GDM1 (cell line): ENCODE measurements at places on chromosomes 6 and 20.

GRCh38 chr6:2920671-2921112 lies 17.6 kb upstream of the SERPINB9 start:
- no peak for DNase-seq

- no peak for DNase-seq
These were observed 141.6 kb upstream of the TSHZ2 start for GRCh38 chr20:52830598-52830997.

DNA sequence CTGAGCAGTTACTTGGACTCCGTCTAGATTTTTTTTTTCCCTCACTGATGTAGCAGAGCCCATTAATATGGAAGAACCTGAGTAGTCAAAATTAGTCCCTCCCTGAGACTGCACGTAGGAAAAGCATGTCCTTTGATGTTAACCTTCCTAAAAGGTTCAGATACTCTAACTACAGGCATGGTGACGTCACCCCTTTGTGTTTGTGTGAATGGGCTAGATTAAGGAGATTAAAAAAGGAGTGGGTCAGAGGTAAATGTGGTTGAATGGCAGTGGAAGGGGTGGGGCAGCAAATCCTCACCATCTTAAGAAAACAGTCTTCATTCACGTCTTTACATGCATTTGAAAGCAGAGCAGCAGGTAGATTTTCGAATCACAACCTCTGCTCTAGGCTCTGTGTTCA lies 521.1 kb downstream of the TFAP2B start:
- no peak for DNase-seq

DNA sequence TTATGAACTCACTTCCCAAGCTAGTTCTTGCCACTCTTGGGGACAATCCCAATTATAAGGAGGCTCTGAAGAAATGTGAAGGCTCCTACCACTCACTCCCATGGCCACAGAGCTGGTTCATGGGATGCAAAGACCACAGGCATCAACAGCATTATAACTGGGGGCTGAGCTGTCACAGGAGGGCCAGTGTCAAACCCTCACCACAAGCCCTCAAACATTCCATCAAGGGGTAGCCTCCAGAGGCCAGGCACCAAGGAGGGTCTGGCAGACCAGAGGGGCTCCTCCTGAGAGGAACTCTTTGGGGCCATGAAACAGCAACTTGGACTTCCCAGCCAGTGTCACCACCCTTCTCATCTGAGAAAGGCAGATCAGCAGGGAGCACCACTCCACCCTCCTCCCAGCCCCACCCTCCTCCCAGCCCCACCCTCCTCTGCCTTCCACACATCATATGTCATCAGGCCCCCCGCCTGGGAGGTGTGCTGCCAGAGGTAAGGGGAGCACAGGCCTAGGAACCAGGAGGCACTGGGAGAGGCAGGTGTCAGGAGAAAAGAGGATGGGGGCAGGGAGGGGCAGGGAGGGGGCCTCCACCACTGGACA lies 1.2 kb upstream of the TSPO2 start:
- DNase-seq: no peak

- DNase-seq: no peak
These were observed 98.9 kb downstream of the FAM120B start for GRCh38 chr6:170405311-170405975.

DNA sequence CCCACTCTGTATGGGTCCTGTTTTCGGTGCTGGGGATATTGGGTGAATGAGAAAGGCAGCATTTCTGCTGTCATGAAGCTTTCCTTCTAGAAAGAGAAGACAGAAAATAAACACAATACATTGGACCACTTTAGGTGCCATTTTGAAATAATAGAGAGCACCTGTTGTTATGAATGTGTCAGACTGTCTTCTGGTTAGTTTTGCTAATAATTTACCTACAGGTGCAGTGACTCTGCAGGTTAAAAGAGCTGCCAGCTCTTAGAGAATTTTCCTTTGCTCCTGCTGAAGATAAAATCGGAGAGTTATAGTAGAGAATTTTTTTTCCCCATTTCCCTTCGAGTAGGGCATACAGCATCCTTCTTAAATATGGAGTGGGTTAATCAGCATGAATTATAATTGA lies 21.9 kb upstream of the GCLC start:
- no peak for DNase-seq

DNA sequence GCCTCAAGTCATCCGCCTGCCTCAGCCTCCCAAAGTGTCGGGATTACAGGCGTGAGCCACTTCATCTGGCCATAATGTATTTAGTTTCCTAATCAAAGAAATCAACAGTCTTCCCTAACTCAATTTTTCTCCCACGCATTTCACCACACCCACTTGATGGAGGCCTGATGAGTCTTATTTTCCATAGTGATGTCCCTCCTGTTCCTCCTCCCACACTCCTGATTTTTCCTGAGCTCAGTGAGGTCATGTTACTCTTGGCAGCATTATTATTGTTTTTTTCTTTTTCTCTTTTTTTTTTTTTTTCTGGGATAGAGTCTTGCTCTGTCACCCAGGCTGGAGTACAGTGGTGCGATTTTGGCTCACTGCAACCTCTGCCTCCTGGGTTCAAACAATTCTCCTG lies 8.9 kb downstream of the ABRACL start:
- no peak for DNase-seq

DNA sequence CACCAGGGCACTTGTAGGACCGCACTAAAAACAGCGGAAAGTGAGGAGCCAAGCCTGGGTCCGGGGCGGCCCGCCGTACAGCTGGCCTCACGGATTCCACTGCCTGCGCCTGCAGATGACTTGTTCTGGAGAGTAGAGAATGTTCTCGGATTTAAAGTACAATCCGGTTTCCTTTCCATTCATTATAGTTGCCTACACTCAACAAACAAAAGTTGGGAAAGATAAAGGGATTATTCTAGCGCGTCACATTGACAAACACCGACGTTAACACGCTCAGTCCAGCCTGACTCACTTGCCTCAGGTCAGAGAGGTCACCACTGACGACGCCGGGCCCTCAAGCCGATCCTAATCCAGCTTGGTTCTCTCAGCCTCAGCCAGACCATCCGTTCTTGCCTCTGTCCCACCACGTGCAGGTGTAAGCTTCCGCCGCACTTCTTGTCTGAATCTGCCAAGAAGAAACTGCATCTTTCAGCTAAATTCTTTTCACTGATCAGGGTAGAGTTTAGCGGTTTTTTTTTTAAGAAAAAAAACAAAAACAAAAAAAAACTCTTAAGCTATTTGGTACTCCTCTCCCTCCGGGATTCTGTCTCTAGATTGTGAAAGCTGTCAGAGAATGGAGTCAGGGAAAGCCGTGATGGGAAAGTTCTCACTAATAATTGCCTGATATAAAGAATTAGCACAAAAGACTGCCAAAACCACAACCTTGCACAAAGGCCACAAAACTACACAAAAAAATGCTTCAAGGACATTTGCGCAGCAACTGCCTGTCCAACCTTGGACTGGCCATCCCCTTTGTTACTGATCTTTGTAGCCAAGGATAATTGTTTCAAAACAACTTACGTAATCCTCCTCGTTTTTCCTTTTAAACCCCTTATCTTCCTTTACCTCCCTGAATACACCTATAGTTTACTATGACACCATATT lies 1.1 kb upstream of the PHF10 start:
- no peak for DNase-seq

GRCh38 chr6:80095600-80095999 lies 10.9 kb upstream of the BCKDHB start:
- no peak for DNase-seq
